ENCODE measurements at places on chromosomes 11 and 22.

GRCh38 chr11:28951191-28951590 is 843.0 kb downstream of the METTL15 start:
- DNase-seq = no peak

- DNase-seq = no peak
These were observed 41.1 kb downstream of the RPS6KA4 start for GRCh38 chr11:64400102-64400501.

DNA sequence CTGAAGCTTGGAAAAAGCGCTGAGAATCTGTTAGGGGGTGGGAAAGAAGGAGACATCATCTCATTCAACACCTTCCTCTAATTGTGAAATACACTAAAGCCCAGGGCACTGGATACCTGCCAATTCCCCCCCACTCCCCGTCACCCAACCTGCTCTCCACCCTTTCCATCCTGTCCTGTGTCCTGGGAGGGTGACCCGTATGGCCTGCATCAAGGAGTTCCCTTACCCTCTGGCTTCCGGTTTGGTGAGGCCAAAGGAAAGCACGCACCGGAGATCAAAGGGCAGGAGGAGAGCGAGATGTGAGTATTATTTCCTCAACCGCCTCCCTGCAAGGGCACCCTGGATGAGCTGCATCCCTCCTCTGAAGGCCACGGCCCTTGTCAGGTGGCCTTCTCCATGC is 65.0 kb upstream of the PTPRJ start:
- no peak for DNase-seq

GRCh38 chr22:45336971-45337431 is 27.3 kb downstream of the FAM118A start:
- DNase-seq = no peak

DNA sequence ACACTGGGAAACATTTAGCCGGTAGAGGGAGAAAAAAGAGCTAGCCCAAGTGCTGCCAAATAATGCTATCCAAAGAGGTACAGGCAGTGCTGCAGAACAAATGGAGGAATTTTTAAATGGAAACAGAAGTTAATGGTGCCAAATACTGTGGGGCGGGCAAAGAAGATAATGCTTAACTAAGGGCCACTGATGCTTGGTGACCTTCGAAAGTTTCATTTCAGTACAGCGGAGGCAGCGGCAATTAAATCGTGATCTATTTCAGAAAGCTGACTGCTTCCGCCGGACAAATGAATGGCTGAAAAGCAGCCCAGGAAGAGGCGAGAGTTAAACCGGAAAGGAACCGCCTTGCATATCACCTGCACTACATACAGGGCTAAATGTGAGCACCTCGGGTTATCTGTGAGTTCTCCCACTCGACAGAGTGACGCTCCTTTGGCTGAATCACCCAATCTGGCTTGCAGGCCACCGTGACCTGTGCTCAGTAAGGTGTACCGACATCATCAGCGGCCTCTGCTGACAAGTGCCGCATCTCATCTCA is 42.1 kb downstream of the CADM1 start:
- DNase-seq = no peak

GRCh38 chr11:30045144-30045543 is 28.3 kb upstream of the KCNA4 start:
- DNase-seq = no peak

GRCh38 chr11:73981051-73981805 is 1.4 kb downstream of the UCP2 start:
- no peak for DNase-seq

DNA sequence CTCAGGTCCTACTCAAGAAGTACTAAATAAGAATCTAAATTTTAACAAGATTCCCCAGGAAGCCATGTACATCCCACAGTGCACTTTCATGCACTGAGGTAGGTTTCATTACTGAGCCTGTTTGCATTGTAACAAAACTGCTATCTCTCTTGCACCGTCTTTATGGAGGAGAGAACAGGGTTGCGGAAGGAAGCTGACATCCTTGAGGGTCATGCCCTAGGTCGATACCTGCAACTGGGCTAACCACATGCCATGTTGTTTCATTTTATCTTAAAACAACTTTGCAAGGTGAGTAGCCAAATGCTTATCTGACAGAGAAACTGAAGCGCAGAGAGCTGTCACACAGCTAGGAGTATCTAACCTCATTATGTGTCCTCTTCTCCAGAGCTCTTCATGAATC is 656.3 kb upstream of the TENM4 start:
- DNase-seq = no peak

DNA sequence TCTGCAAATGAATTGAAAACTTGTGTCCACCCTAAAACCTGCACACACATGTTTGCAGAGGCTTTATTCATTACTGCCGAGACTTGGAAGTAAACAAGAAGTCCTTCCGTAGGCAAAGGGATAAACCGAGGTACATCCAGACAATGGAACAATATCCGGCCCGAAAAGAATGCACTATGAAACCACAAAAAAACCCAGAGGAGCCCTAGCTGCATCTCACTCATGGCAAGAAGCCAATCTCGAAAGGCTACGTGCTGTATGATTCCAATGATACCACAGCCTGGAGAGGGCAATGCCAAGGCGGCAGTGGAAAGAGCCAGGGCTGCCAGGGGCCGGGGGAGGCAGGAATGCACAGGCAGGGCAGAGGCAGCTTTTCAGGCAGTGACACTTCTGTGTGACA is 3.2 kb upstream of the MRPL23 start:
- no peak for DNase-seq

- no peak for DNase-seq
These were observed 3.4 kb upstream of the NDUFC2 start for GRCh38 chr11:78083021-78083420.

- DNase-seq = no peak
These were observed 50.1 kb upstream of the CTTN start for GRCh38 chr11:70348191-70348590.

DNA sequence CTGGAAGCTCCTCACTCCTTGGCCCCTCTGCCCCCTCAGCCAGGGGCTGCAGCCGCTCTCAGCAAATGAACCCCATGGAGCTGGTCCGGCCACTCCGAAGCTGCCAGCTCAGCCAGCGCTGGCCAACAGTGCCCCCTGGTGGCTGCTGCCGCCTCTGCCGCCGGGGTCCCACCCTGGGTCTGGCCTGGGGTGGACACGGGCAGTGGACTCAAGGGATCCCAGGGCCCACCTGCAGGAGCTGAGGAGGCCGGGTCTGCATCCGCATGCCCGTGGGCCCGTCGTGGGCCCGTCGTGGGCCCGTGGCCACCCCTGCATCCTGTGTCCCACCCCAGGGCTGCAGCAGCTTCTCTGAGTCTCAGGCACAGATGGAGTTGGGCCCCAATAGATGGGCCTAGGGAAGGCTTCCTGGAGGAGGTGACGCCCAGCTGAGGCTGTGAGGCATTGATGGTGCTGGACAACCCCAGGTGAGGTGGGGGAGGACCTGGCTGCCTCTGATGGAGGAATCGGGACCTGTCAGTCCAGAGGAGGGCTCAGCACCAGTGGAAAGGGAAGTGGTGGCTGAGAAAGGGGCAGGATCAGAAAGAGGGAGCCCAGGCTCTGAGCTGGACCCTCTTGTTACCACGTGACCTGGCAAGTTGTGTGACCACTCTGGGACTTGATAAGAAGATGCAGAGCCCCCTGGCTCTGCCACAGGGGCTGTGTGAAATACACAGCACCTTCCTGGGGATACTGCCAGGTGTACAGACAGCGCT is 522.3 kb downstream of the BRD1 start:
- DNase-seq = peak; percentile 66
